Suppressor macrophage (primary cell): ENCODE measurements at places on chromosomes 1 and 21.
A peak's percentile ranks its signal among the peaks of the same experiment; 100 is the strongest.

- no peak for DNase-seq
These were observed 17.7 kb upstream of the STX12 start for GRCh38 chr1:27755286-27755685.

GRCh38 chr1:66489151-66489550 is 44.8 kb upstream of the SGIP1 start:
- DNase-seq: peak; percentile 8

DNA sequence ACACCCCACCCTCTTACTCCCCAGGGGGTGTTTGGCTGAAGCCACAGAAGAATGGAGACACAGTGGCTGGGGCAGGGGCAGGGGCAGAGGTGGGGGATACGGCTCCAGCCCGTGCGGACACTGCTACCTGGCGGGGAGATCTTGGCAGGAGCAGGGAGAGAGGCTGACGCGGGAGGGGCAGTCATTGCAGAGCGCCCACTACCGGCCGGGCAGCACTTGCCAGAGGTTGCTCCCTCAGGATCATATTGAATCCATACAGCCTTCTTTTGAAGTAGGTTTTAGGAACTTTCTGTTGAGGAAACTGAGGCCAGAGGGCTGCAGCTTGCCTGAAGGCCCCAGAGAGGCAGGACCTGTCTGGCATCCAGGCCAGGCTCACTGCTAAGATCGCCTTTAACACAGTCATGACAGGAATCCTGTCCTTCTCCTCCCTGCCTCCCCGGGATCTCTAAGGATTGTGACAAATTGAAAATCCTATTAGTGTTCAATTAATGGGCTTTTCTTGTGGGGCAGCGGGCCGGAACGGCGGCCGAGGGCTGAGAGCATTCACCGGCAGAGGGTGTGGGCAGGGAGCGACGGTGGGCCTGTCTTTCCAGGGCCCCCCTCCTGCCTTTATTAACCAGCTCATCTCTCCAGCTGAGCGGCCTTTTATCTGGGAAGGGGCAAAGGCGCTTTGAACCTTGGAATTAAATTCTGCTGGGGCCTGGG is 65.5 kb upstream of the WNT4 start:
- no peak for DNase-seq

DNA sequence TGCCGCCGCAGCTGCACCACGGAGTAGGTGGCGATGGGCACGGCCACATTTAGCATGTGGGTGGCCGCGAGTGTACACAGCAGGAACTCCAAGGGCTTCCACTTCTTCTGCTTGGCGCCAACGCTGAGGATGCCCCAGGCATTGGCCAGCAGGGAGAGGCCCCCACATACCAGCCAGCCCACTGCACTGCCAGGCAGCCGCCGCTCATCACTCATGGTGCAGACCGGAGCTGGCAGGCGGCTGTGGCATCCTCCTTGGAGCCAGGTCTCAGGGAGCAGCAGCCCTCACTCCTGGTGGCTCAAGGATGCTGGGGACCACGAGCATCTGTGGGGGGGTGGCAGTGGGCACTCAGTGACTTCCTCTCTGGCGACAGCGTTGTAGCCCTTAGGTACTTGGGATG is 6.2 kb downstream of the GPR153 start:
- no peak for DNase-seq

- DNase-seq: no peak
These were observed 22.2 kb upstream of the PARP1 start for GRCh38 chr1:226429858-226430715.

- peak; percentile 68 for DNase-seq
These were observed 82.8 kb upstream of the SLC44A3 start for GRCh38 chr1:94737124-94737998.

DNA sequence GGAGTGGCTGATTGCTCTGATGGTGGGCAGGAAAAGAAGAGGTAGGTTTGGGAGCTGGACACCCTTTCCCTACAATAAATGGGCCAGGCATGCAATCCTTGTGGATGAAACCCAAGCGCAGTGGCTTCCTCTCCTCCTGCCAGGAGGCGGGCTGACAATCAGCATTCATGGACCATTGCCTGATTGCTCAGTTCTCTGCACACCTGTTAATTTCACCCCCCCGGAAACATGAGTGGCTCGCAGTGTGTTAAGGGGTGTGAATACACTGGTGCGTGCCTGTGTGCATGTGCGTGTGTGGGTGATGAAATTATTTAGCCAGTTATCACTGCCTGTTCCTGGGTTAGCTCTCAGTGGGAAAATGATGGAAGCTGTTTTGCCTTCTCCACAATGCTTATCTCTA is 310.7 kb downstream of the PCP4 start:
- no peak for DNase-seq

- no peak for DNase-seq
These were observed 109.3 kb downstream of the KAZN start for GRCh38 chr1:14707531-14708445.

DNA sequence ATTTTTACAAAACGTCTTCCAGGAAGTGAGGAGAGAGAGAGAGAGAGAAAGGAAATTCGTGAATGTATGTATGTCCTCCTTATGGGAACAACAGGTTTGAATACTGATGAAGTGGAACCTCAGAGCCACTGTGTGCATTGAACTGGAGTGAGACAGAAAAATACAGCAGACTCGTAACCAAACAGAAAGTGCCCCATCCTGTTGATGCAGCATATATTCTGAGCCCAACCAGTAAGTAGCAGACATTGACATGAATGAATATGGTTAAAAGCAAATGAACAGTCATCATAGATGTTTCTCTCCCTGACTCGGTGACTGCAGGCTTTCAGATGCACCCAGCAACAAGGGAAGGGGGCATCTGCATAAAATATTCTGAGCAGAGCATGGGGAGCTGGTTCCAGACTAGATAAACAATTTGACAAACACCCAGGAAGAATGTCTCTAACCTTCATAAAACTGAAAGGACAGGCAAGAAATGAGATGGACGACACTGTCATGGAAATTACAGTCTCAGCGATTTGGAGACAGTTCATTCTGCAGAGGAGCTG is 471.0 kb upstream of the PBX1 start:
- no peak for DNase-seq

- DNase-seq: no peak
These were observed 15.1 kb downstream of the MCOLN3 start for GRCh38 chr1:85033221-85033620.

- DNase-seq: no peak
These were observed 400.9 kb downstream of the AGBL4 start for GRCh38 chr1:49622877-49623276.

GRCh38 chr1:47618222-47618720 is 180.4 kb downstream of the FOXD2 start:
- DNase-seq: no peak

DNA sequence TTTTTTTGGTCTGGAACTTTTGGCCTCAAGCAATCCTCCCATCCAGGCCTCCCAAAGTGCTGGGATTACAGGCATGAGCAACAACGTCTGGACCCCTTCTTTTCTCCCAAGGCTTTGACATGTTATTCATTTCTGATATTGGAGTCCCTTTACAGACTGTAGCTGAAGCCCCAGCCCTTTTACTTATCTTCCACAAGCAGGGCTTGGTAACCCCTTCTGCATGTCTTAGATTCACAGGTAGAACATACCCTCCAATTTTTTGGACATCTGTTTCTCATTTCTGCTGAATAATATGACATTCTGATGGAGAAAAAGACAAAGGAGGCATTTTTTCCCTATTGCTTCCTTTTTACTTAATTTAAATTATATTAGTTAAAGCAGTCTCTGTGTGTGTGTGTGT is 39.2 kb upstream of the RGS21 start:
- DNase-seq: no peak

DNA sequence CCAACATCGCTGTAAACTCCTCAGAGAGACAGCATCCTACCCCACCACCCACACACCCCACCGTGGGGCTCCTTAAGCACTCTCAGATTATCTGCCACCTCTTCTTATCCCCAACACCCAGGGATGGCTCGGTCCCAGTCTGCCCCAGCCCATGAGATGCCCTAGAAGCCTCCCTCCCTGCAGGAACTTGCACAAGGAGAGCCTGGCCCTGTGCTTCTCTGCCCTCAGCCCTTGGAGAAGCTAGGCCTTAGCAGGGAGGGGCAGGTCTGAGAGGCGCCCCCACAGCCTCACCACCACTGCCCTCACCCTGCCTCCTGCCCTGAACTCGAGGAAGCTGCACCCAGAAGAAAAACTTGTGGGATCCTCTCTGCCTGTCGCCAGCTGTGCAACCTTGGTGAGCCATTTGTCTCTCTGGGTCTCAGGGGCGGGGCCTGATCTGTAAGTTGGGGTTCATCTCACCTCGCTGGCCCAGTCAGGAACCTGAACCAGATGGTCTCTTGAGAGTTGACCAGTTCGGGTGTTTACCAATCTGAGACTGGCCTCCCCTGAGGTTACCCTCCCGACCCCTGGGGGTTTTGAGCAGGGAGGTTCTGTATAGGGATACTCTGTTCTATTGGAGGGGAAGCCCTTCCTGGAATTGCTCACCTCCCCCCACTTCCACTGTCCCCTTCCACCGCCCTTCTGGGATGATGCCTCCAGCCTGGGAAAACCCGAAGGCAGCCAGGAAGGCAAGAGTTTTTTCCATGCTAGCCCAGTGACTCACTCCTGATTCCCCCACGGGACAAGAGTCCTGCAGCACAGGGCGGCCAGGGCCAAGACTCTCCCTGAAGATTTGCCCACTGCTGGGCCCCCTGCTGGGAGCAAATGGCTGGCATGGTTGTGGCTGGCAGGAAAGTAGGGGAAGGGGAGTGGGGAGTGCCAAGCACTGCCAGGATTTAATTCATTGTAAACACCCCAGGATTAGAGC is at the start of gene S100A3:
Gene S100A3, minus strand, starts transcription at position 537 of the 967 bp plus-strand sequence. CDS start 773 bp downstream, outside the sequence.
- no peak for DNase-seq

DNA sequence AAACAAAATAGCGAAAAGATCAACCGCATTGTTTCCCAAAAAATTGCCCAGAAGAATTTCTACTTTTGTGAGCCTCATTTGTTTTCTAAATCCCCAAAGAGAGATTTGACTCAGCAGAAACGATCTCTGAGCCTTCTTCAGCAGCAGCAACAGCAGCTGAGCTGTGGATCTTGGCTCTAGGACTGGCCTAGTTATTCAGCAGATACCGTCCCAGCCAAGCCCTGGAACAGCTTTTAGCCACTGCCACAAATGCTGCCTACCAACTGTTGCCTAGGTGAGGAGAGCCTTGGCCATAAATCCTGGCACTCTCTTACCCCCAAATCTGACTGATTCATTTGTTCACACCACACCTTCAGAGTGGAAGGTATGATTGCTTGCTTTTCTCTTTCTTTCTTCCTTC is 320.1 kb downstream of the TGFB2 start:
- no peak for DNase-seq

DNA sequence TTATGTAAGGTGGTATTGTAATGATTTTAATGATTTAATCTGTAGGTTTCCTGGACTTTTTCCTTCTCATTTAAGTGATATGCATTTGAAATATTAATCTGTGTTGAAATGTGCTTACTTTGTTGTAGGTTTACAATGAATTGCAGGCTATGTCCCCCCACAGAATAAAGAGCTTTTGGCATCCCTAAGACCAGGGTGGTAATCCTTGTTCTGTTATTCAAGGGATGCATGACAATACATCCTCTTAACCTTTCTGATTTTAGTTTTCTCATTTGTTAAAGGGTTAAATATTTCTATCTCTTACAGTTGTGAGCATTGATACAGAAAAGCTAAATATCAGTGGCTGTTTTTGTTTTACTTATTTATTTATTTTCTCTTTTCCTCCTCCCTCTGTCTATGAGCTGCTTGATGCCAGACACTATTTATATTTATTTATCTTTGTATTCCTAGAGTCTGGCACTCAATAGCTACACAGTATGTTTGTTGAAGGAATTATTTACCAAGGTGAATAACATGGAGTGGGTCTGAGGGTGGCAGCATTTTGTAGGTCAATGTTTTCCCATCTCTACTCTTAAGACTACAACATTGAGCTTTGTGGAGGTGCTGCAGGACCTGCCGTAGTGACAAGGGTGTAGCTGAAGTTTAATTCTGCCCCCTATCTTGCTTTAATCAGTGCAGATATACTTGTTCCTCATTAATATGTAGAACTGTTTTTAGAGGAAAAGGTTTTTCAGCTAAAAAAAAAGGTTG is 19.9 kb upstream of the ADGRL2 start:
- no peak for DNase-seq

DNA sequence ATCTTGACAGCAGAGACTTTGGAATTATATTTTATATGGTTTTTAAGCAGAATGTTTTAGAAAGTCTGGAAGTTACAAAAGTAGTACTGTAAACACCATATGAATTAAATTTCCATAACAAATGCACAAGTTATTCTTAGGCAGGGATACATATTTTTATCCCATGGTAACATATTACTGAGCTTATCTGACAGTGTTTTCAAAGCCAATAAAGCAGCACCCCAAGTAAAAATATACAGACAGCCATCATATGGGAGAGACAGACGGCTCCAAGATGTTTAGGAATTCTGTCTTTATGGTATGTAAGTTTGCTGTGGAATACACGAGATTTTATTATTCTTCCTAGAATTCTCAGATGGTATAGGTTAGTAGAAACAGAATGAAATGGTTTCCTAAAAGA is 12.0 kb upstream of the GNG4 start:
- no peak for DNase-seq

GRCh38 chr1:53616511-53616910 is 122.5 kb downstream of the GLIS1 start:
- no peak for DNase-seq

DNA sequence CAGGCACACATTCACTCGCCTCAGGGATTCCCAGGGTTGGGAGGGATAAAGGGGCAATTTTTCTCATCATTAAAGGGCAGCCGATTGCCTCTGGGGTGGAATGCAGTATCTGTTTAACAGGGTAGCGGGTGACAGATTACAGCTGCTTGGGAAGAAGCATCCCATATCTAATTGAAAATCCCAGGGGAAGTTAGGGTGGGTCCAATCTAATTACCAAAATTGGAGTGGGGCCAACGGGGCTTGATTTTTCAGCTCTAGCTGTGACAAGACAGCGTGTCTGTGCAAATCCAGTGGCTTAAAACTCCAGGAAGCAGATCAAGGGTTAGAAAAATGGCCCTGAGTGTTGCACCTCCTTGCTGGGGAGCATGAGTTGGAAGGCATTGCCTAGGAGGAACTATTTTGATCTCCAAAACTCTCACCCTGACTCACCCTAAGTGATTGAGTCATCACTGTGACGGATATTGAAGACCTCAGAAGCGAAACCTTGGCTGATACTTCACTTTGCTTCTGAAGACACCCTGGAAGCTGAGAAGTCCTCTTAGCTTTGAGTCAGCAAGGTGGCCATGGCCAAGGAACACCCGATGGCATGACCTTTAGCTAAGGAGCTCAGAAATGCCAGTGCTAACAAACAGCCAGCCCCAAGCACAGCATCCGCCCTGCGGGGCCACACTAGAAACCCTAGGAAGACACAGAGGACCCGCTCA is 46.0 kb downstream of the GRHL3 start:
- DNase-seq: peak; percentile 84

DNA sequence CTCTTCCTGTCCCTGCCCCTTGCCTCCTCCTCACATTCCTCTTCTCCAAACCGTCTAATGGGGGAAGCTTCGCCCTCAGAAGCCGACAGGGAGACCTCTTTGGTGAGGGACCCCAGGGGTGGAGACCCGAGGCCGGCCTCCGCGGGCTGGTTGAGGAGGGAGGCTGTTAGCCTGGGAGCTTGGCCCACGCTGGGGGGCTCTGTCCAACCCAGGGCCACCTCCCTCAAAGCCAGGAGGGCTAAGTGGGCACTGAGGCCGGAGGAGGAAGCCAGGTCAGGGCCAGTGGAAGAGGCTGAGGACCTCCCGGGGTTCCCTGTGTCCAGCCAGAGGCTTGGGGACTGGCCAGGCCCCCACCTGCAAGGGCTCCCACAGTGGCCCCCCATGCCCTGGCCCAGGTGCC is 5.3 kb downstream of the GABRD start:
- no peak for DNase-seq
